Right cardiac atrium (tissue), 5 donors: ENCODE measurements at places on chromosomes 7 and 10.

- DNase-seq: no peak
Observed at GRCh38 chr10:74859546-74859945, 33.1 kb downstream of the KAT6B start.

GRCh38 chr7:87036985-87037384 lies 22.5 kb downstream of the ELAPOR2 start:
- DNase-seq: no peak

- no peak for DNase-seq
Observed at GRCh38 chr10:121702351-121703320, 104.4 kb upstream of the FGFR2 start.

GRCh38 chr7:47231032-47231431 lies 350.9 kb downstream of the TNS3 start:
- DNase-seq: no peak

- no peak for DNase-seq
Observed at GRCh38 chr7:32428546-32428945, 61.6 kb downstream of the LSM5 start.

DNA sequence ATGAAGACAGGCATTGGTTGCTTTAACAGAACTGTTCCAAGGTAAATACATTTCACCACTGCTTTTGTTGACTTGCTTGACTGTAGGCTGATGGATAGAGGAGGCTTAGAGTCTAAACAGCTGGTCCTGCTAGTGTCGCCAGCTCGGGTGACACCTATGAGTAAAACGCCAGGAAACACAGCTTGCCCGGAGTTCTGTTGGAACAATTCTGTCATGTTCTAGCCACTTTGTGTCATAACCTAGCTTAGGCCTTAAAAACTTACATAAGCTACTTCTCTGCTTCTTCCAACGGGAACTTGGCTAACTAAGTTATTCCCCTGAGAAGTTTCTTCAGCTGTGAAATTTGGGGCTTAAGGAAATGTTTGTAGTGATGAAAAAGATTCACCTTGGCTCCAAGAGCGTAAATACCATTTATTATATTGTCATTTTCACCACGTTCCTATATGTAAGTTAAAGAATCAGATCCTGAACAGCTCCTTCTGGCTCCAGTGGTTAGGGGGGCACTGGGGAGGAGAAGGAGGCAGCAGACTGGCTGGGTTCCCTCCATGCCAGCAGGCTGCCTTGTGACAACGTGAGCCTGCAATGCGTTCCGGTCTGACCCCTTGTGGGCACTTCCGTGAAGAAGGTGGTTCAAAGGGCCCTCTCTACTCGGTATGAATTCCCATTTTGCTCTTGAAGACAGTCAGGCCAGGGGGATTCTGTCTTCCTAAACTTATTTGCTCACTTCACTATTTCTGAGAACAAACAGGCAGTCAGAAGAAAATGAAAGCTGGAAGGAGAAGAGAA lies 253.2 kb downstream of the BMPER start:
- peak; percentile 78 for DNase-seq

- peak; percentile 59 for DNase-seq
Observed at GRCh38 chr7:132751244-132751647, 175.0 kb upstream of the PLXNA4 start.

DNA sequence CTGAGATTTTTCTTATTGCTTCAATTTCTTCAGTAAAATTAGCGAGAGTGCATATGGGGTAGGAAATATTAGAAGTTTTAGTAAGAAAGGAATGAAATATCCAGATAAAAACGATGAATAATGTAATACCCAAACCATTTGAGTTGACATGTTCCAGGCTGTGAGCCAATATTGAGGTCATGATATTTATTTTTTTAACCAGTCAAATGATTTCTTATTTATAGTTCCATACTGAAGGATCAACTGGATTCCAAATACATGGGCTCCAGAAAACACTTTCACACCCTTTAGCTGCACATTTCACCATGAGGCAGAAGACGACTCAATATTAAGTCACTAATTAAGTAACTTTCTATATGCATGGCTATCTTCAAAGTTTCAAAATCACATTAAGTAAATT lies 312.5 kb downstream of the PPP1R3A start:
- no peak for DNase-seq

DNA sequence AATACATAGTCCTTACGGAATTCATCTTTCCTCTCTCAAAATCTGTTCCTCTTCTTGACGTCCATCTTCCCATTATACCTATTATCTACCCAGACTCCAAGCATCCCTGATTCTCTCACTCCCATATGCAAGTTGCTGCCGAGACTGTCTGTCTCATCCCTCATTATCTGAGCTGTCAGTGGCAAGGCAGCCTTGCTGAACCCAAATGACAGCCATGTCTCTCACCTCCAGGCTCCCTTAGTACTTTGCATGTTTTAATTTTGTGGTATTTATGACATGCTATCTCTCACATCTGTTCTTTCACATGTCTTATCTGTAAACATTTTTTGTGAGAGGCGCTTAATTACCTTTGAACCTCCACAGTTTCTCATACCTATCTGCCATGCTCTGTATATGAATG lies 54.4 kb upstream of the IFRD1 start:
- DNase-seq: no peak

DNA sequence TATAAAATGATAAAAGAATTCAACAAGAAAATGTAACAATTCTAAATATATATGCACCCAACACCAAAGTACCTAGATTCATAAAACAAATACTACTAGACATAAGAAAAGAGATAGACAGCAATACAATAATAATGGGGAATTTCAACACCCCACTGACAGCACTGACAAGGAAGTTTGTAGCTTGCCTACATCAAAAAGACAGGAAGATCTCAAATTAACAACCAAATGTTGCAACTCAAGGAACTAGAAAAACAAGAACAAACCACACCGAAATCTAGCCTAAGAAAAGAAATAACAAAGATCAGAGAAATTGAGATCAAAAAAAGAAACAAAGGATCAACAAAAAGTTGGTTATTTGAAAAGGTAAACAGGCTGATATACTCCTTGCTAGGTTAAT lies 36.5 kb upstream of the TNKS2 start:
- no peak for DNase-seq

GRCh38 chr10:64011912-64012714 lies 490.9 kb downstream of the REEP3 start:
- DNase-seq: no peak

GRCh38 chr10:62554632-62555199 lies 180.5 kb downstream of the ZNF365 start:
- no peak for DNase-seq

DNA sequence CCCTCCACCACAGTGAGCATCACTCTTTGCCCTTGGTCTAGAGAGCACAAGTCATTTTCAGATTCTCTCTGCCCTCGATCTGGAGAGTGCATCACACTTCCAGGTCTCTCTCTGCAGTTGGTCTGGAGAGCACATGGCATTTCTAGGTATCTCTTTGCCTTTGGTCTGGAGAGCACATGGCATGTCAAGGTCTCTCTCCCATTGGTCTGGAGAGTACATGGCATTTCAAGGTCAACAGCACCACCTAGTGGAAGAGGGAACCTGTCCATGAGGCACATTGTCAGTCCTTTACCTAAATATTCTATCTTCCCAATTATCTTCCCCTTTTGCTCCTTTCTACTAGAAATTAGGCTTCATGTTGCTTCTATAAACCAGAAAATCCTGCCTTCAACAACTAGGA lies 1139.4 kb downstream of the XPNPEP1 start:
- no peak for DNase-seq

DNA sequence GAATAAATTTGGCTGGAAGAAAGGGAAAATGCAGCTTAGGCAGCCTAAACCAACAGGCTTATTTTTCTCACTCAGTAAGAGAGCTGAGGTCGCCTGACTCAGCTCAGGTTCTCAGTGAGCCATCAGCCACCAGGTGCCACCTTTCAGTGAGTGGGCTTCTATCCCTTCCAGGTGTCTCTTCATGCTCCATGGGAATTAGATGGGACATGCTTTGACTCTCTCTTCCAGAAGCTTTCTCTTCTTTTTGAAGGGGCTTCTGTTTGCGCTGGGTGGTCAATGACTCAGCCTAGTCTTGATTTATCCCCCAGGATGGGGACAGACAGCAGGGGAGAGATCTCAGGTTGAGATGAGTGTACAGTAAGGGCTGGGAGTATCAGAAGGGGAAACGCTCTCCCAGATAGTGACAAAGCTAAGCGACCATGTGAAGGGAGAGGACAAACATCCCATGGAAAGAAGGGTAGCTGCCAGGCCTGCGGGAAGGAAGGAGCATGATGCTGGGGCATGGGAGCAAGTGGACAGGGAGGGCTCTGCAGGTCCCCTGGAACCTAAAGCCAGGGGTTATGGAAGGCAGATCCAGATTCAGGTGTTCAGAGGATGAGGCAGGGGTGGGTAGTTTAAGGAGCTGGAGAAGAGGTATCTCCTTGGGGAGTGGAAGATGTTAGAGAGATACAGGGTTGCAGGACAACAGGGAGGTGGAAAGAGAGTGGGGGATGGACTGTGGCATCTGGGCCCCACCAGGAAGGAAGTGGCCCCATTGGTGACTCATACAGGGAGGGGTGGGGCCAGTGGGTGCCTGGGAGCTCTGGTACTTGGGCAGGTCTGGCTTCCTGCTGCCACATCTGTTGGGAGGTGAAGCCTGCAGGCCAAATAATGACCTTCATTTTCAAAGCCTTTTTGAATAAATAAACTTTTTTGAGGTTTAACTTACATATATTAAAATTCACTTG lies 32.5 kb downstream of the OGDH start:
- DNase-seq: peak; percentile 71

- DNase-seq: no peak
Observed at GRCh38 chr10:31121757-31122577, 90.3 kb upstream of the ZNF438 start.

DNA sequence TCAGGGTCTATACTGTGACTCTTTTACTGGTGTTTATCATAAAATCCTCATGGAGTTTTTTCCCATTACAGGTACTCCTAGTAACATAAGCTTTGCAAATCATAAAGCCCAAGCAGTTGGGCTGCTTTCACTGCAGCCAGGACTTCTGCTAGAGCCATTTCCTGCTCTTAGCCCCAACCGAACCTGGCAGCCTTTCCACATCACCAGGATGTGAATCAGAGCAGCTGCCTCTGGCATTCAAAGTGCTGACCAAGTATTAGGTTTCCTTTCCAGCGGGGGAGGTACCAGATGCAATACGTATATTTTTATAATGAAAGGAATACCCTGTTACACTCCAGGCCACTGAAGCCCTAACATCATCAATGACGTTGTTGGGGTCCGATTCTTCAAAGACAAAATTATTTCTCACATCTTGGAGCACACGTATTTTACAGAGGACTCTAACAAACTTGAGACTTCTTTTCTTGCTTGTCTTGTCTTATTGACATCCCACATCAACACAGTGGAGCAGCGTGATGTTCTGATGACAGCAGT lies 3.6 kb upstream of the HTR5A start:
- no peak for DNase-seq
